ENCODE measurements at places on chromosomes 6 and 20.

GRCh38 chr6:148760258-148760534 lies 13.4 kb downstream of the UST start:
- no peak for DNase-seq

DNA sequence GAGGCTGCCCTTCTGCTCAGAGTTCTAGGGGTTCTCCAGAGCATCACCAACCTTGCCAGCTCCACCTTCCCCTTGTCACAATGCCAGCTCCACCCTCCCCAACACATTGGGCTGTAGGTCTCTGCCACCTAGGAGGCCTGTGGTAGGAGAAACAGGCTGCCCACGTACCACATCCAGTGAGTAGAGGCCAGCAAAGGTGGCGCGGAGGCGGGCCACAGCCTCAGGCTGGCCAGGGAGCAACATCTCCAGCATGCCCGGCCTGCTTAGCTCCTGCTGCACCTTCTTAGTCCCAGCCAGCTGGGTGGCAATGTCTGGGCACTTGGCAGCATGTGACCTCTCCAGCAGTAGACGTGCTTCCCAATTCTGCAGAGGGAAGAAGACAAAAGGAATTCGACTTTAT lies 23.8 kb downstream of the GSS start:
- DNase-seq, result no peak

DNA sequence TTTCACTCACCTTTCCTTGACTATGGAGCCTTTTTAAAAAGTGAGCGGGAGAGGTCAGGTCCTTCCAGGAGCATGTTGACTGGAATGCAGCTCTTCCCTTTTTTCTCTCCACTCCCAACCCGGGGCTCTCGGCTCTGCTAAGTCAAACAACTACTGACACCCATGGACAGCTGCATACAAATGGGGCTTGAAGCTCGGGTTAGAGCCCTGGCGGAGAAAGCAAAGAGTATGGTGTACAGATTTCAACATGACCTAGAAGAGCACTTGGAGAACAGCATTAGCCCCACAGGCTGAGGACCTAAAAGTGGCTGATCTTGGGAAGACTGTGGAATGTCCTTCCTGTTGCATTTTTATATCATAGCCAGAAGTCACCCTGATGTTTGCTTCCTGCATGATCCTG lies 162.0 kb upstream of the STMND1 start:
- no peak for DNase-seq

GRCh38 chr20:18635380-18635779 lies 47.5 kb downstream of the DTD1 start:
- DNase-seq, result no peak

- no peak for DNase-seq
These were observed 9.3 kb upstream of the RNGTT start for GRCh38 chr6:88972504-88973423.

All from fibroblast of skin of left quadriceps (primary cell).